ENCODE measurements at places on chromosomes 16 and 17.

GRCh38 chr16:87586201-87586782 is 16.0 kb upstream of the JPH3 start:
- DNase-seq = no peak

DNA sequence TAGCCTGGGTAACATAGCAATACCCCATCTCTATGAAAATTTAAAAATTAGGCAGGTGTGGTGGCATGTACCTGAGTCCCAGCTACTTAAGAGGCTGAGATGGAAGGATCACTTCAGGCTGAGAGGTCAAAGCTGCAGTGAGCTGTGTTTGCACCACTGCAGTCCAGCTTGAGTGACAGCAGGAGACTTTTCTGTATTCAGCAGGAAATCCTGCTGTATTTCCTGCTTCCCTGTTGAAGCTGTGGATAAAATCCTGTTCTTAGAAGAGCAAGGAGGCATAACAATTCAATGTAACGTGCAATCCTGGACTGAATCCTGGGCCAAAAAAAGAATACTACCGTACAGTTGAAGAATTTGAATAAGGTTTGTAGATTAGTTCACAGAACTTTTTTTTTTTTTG is 62.2 kb downstream of the FBXL20 start:
- no peak for DNase-seq

DNA sequence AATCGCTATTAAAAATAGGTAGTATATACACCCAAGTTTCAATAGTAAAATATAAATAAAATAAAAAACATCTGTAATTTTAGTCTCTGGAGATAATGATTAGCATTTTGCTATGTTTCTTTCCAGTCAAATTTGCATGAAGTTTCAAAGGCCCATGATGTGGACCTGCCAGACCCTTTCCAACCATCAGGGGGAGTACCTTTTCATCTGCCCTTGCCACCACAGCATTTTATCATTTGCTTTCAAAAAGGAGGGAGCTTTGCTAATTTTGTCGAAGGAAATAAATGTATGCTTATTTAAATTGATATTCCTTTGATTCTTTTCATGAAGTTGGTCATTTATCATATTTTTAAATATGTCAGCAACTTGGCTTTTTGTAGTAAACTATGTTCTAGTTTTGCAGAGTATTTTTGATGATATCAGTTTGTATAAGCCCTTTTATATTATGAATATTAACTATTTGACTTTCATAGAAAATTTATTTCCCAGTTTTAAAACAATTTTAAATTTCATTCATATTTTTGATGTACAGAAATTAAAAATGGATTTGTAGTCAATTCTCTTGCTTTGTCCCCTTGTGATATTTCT is 115.2 kb upstream of the NETO2 start:
- DNase-seq = peak; percentile 6

- no peak for DNase-seq
Measured at GRCh38 chr16:54360681-54361080, 74.1 kb upstream of the IRX3 start.

DNA sequence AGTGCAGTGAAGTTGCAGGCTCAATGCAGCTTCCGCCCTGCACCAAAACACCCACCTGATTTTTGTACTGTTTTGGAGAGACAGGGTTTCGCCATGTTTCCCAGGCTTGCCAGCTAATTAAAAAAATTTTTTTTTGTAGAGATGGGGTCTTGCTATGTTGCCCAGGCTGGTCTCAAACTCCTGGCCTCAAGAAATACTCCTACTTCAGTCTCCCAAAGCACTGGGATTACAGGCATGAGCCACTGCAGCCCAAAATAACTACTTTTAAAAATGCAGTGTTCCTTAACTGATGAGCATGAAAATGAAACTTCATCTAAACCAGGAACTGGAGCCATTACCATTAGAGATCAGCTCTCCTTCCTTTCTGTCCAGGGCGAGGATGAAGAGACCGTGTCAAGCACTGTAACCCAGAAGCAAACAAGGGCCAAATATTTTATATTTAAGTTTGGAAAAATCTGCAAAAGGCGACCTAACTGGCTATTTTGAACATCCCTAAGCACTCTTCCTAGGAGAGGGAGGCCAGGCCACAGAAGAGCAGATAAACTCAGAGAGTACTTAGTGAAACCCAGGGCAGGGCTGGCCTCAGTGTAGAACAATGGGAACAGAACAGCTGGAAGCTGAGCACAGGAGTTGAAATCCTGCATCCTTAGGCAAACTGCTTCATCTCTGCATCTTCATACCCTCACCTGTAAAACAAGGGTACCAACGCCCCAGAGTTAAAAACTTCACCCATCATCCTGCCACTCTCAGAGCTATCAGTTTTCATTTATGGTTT is 24.0 kb downstream of the CREBBP start:
- DNase-seq = no peak

GRCh38 chr16:47299587-47299986 is 155.8 kb upstream of the NETO2 start:
- no peak for DNase-seq
